Stimulated activated CD8-positive, alpha-beta memory T cell treated with anti-CD3 and anti-CD28 coated beads, Interleukin-15, amount 100 ng/mL, for 48 hours (primary cell): ENCODE measurements at places on chromosomes 16 and 17.

- DNase-seq, result no peak
Measured at GRCh38 chr16:67796099-67796718, 10.2 kb downstream of the RANBP10 start.

DNA sequence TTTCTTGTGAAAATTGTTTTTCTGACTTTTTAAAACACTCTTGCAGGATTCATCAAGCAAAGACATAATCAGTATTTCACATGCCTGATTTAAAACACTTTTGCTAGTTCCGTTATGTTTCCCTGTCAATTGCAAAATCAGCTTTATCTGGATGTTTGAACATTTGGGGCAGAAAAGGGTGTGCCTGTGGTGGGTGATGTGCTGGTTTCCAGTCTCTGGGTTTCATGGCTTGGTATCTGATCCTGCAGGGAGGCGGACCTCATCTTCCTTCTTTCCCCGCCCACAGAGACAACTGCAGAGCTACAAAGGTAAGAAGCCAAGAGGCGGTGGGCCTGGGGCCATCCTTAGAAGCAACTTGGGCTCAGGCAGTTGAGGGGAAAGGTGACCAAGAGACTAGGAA is 41.8 kb downstream of the NLRC5 start:
- DNase-seq, result no peak

- no peak for DNase-seq
Measured at GRCh38 chr16:67086822-67087221, 22.9 kb upstream of the PHAF1 start.

DNA sequence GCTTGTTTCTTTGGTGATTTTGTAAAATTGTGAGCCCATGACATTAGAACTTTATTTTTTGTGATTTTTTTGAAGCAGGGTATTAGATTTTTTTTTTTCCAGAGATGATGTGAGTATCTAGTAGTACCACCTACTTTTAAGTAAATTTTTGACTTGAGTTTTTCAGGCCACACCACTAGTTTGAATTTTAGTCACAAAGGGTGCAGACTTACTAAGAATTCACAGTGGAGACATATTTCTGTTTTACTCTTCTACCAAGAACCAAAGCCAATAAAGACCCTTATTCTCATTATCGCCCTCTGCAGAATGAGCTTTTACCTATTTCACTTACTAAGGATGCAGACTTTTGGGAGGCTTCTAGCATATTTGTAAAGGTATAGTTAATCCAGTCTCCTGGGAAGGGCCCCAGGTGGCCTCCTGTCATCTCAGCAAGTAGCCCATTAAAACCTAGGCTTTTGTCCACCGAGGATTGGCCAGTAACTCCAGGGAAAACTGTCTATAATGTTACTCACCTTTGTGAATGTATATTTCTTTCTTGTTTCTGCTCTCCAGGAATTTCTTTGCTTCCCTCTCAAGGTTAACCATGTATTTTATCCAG is 30.6 kb downstream of the NLK start:
- no peak for DNase-seq

GRCh38 chr16:71287454-71287853 is 1.7 kb downstream of the CMTR2 start:
- DNase-seq, result no peak

- DNase-seq, result no peak
Measured at GRCh38 chr16:54677308-54677950, 253.2 kb upstream of the IRX5 start.

GRCh38 chr17:59357219-59357697 is 25.8 kb downstream of the YPEL2 start:
- DNase-seq, result no peak

DNA sequence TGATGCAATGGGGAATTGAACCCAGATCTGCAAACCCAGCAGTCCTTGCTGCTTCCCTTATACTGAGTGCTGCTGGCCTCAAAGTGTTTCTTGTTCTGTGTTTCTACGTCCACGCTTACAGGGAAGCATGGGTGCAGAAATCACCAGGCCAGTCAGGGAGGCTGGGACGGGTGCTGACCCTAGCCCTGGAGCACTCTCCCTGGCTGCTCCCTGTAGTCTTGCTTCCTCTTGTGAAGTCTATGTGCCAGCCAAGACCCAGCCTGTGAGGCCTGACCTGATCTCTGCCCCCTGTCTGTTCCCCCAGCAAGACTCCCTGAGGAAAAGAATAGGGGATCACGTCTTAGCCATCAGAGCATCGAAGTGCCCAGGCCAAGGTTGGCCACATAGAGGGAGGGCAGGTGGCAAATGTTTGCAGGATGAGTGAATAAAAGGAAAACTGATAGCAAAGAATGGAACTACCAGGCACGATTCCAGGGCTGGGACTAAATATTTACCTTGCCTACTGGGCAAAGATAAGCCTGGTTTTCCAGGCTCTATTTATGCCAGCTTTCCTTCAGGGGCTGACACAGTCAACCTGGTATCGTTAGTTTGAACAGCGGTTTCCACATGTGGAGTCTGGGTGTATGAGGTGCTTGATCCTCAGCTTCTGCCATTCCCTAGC is 41.2 kb upstream of the RHOT1 start:
- DNase-seq, result no peak

- DNase-seq, result no peak
Measured at GRCh38 chr16:5064915-5065314, 841 bp downstream of the C16orf89 start.

- no peak for DNase-seq
Measured at GRCh38 chr16:19997264-19997663, 76.4 kb downstream of the GPR139 start.

- DNase-seq, result no peak
Measured at GRCh38 chr16:73058616-73059409, 10.9 kb upstream of the ZFHX3 start.

GRCh38 chr17:33942414-33942813 is 312.7 kb upstream of the CCL2 start:
- DNase-seq, result no peak

DNA sequence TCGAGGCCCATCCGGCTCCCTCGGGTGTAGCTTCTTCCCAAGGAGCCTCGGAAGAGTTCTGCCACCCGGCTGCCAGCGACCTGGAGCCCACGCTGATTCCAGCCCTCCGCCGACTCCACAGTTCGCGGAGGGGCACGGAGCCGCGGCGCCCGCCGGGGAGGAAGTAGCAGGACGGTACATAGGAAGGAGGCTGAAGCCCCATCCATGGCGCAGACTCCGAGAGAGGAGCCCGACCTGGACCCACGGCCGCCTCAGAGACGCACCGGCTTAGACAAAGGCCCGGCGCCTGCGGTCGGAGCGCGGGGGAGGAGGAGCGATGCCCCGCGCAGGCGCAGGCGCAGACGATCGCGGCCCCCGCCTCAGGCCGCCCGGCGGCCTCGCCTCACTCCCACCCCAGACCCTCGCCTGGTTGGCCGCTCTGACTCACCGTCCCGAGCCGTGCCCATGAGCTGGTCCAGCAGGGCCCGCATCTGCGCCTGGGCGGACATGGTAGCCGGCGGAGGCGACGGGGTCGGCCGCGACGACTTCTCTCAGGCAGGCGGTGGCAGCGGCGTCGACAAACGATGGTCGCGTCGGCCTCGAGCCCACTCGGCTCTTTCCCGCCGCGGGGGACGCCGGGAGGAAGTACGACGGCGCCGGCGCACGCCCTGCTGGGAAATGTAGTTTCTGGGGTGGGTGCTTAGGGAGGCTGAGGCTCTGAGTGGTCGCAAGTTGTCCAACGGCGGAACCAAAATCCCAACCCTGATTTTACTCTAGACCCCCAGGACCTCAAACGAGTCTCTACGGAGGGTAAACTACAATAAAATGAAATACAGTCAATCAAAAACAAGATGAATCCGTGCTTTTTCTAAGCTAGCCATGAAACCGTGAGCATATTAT is at the start of gene LUC7L:
TSS of gene LUC7L (minus strand) at position 598 of the 879 bp plus-strand sequence. CDS start at position 488, 110 bp downstream.
- DNase-seq, result peak; percentile 85

GRCh38 chr16:78428193-78428592 is 328.7 kb downstream of the WWOX start:
- no peak for DNase-seq

- no peak for DNase-seq
Measured at GRCh38 chr17:80385046-80385445, 29.9 kb upstream of the ENDOV start.

DNA sequence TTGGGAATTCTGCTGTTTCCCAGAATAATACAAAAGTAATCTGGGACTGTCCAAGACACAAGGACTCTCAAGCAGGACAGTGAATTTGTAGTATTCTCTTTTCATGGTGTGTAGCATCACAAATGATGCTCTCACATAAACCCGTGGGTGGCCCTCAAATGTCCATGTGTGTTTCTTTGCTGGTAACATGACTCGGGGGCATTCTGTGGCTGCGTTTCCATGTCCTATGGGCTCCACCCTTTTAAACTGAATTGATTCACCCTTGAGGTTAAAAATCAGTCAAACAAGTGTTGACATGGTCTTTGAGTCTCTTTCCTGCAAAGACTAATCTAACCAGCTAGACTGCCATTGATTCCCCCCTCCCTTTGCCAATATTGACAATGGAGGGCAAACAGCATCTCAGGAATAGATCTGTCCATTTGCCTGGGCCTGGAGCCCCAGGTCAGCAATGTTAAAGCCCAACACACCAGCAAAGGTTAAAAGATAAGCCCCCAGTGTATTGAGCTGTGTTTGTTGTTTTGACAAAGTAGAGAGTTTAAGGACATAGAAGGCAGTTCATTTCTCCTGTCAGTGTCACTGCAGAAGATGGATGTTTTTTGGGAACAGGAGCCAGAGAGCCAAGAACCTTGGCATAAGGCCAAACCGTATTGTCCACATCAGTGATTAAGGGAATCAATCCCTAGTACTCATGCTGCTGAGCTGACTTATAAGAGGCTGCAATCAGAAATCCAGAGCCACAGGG is 117.1 kb upstream of the COX10 start:
- no peak for DNase-seq

- no peak for DNase-seq
Measured at GRCh38 chr16:87316450-87316922, 706 bp downstream of the C16orf95 start.
